ENCODE measurements at places on chromosomes 16 and 17. TPM values are rescaled to one million over a fixed set of nuclear protein-coding genes. Genes with fewer than 3 reads are reported as not detected.

- no peak for DNase-seq
Measured at GRCh38 chr17:17919169-17920107, 52.8 kb downstream of the TOM1L2 start.

GRCh38 chr17:34843682-34844081, 117.6 kb downstream of the CCT6B start:
- no peak for DNase-seq

GRCh38 chr16:55482056-55482455, 3.1 kb downstream of the MMP2 start:
- no peak for DNase-seq

DNA sequence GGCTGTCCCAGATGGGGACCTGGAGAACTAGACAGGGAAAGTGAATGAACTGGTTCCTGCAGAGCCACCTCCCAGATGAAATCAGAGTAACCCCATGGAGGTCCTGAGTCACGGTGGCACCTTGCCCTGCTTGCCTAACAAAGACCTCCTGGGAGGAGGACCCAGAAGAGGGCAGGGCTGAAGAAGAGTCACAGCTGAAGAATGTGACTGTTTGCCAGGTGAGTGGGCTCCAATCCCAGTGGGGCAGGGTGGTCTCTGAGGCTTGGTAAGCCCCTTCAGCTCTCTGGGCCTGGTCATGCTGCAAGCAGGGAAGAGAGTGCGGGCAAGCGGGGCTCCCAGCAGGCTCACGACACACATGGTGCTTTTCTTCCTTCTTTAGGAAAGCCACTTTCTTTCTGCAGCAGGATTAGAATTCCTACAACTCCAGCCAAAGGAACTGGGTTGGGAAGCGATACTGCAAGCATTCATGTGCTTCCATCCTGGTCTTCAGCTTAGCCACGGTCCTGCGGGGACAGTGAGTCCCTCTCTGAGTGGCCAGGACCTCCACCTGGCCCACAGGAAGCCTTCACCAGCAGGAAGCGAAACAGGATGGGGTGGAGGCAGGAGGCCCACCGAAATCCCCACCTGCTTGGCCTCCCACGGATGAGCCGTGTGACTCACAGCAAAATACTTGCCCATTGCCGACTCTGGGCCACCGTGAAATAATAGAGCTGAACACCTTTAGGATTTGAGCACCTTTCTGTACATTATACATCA, 4.3 kb downstream of the C16orf74 start:
- no peak for DNase-seq

DNA sequence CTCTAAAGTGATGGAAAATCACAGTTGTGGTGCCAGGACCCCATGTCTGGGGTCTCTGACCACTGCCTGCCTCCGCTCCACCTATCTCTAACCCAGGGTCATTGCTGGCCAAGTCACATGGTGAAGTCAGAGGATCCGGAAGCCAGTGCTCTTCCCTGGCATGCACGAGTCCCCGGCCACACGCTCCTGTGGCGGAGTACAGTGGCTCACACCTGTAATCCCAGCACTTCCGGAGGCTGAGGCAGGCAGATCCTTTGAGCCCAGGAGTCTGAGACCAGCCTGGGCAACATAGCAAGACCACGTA, 21.5 kb upstream of the RBFOX3 start:
- DNase-seq, result no peak

- DNase-seq, result no peak
Measured at GRCh38 chr17:29169806-29170591, 10.2 kb downstream of the MYO18A start.

DNA sequence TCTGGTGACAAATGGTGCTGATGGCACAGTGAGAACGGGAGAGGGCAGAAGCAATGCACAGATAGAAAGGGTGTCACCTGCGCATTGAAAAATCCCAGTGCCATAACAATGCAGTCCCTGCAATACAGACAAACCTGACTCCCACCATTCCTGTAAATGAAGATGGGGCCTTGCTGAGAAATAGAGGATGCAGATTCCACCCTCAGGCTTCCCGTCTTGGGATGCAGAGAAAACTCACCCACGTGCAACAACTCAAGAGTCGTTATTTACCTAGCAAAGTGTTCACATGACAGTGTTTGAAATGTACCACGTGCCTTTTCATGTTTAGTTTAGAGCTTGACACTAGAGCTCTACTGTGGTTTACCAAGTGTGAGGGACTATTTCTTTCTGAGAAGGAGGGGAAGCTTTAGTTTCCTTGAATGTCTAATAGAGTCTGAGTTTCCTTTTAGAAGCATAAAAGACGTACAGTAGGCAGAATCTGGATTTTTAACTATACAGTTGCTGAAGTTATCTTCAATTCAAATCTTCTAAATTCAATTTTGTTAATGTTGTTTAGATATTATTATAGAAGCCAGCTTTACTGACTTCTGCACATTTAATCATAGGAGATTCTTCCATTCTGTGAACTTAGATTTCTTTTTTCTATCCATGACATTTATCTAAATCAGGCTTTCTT, 35.6 kb downstream of the WWOX start:
- no peak for DNase-seq

- no peak for DNase-seq
Measured at GRCh38 chr17:47745037-47745380, 12.0 kb downstream of the TBX21 start.

Gene EPN3
- 0.23 TPM for total RNA-seq

- DNase-seq, result no peak
Measured at GRCh38 chr17:49815761-49816281, 27.3 kb downstream of the KAT7 start.

DNA sequence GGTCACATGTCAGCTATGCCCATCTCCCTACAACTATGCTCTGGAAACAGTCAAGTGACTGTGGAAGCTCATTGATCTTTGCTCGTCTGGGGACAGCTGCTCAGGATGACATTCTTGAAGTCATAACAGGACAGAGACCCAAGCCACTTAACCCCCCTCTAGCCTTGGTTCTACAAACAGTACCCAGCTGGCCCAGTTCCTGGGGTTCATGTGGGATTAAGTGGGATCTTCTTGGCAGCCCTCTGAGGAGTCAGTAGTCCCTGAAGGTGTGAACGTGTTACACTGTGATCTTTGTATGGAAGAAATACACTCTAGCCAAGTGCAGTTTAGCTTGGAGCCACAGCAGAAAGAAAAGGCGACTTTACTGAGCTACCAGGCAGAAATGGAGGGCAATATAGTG, 25.8 kb downstream of the UBN1 start:
- no peak for DNase-seq

- DNase-seq, result no peak
Measured at GRCh38 chr17:76562734-76563148, 22.9 kb downstream of the PRCD start.

DNA sequence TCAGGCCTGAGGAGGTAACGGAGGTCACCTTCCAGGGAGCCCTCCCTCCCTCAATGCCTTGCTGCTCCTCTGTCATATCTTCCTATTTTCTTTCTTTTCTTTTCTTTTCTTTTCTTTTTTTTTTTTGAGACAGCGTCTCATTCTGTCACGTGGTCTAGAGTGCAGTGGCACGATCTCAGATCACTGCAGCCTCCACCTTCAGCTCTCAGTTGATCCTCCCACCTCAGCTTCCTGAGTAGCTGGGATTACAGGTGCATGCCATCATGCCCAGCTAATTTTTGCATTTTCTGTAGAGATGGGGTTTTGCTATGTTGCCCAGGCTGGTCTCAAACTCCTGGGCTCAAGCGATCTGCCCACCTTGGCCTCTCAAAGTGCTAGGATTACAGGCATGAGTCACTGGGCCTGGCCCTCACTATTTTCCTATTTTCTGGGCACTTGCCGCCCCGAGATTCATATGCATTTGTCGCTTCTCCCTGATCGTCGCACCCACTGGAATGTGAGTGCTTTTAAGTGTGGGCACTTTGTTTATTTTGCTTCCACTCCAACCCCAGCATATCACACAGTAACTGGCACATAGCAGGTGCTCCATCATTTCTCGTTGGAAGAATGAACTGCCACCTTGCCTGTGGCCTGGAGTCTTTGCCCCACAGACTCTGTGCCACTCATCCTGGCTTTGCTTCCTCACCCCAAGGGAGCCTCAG, 31.7 kb downstream of the CPNE2 start:
- DNase-seq, result no peak

DNA sequence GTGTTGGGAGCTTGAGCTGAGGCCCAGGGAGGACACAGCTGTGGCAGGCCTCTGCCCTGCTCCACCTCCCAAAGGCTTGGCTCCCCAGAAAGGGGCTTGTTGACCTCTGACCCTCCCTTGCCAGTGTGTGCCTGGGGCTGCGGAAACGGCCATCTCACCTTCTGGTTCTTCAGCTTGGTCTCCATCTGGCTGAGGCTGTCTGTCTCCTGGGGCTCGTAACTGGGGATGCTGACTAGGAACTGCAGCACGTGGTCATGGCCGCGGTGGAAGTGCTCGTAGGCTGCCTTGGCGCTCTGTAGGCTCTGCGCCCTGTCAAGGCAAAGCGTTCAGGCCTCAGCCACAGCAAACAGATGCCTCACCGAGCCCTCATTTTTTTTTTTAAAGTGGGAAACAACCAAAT, 42.7 kb downstream of the UBN1 start:
- no peak for DNase-seq

DNA sequence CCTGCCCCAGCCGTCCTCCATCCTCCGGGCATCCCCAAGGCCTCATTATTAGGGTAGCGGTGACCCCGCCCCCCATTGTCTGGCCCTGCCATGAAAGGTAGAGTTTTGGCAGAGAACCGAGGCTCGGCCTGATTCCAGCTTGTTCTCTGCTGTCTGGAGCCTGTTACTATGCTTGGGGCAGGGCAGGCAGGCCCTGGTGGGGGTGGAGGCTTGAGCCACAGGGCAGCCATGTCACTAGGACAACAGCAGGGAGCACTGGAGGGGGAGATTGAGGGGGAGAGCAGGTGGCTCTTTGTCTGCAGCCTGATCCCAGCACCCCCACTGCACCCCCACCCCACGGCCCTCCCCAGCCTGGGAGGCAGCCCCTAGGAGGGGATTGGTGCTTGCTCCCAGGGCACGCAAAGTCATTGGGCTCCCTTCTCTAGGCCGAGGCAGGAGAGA, 15.4 kb downstream of the RHBDL3 start:
- DNase-seq, result no peak

Gene RRAD
- 9.3 TPM for total RNA-seq

DNA sequence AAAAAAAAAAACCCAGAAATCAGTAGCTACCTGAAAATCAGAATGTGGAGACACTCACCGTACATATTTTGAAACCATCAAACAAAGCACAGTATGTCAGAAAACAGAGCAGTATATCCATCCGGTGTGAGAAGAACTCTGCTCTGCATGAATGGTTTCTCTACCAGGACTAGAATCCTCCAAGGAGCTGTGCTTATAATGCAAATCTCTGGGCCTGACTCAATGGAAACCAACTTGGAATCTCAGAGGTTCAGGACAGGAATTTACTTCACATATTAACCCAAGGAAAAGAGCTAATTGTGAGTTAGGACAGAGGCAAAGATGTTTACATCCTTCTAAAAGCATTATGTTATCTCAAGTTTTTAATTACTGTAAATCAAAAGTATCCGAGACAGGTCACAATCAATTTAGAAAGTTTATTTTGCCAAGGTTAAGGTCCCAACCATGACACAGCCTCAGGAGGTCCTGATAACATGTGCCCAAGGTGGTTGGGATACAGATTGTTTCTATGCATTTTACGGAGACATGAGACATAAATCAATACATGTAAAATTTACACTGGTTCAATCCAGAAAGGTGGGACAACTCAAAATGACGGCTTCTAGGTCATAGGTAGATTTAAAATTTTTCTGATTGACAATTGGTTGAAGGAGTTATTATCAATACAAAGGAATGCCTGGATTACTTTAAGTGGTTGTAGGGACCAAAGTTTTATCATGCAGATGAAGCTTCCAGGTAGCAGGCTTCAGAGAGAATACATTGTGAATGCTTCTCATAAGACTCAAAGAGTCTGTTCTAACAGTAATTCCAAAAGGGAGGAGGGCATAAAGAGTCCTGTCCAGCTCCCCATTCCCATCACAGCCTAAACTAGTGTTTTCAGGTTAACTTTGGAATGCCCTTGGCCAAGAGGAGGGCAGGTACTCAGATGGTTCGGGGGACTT, 164.1 kb downstream of the CDH8 start:
- DNase-seq, result no peak

DNA sequence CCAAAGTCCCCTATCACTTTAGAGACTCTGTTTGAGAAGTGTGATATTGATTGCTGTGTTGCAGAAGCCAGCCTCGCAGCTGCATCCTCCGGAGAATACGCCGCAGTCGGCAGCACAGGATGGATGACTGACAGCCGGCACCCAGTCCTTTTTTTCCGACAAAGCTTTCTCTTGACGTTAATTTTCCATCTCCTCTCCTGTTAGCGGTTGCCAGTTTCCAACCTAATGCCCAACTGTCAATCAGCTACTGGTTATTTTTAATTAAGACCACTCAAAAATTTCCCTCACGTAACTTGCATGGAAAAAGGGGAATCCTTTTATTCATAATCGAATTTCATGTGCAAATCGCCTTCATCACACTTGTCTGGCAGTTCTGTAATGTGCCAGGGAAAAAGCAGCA, 953.9 kb downstream of the CDH11 start:
- DNase-seq, result no peak

DNA sequence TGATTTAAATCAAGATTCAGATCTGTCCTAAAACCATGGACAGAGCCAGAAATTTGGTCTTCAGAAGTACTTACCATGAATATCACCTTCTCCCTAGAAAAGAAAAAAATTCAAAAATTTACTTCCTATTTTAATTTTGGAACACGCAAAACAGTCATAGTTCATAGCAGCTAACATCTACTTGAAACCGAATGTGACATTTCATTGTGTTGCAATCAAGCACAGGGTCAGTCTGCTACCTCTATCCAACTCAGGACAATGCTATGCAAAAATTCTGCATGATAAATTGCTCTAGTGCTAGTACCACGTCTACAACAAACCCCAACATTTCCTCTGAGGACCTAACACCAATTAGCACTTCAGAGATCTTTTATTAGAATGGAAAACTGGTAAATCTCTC, 7.7 kb downstream of the JPT1 start:
- no peak for DNase-seq

Gene SLC16A5
- 7.1 TPM for total RNA-seq

DNA sequence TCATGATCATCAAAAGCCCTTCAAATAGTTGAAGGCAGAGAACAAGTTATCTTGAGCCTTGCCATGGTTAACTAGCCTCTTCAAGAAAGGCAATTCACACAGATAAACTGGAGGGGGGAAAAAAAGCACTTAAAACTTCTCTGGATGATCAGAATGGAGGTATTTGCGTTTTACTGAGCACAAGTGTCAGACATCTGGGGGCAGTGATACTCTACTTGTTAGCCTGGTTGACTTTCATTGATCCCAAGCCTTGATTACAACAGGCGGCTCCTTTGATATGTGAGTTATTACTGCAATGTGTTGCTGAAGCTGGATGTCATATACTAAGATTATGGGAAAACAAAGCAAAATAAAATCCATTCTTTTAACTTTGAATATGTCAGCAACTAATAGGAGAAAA, 155.0 kb upstream of the HS3ST3A1 start:
- no peak for DNase-seq

- no peak for DNase-seq
Measured at GRCh38 chr16:497258-497657, 30.3 kb upstream of the CAPN15 start.

Gene COX11
- total RNA-seq, result 48.3 TPM

Gene TMIGD1
- not detected for total RNA-seq

GRCh38 chr16:2384426-2384825, 43.9 kb upstream of the ABCA3 start:
- DNase-seq, result no peak

Gene SLC5A11
- 0.29 TPM for total RNA-seq

Gene PRCD
- total RNA-seq, result 1.8 TPM

All from glomerular endothelial cell (primary cell).